Astrocyte of the hippocampus (primary cell): ENCODE measurements at places on chromosomes 5 and 9.

DNA sequence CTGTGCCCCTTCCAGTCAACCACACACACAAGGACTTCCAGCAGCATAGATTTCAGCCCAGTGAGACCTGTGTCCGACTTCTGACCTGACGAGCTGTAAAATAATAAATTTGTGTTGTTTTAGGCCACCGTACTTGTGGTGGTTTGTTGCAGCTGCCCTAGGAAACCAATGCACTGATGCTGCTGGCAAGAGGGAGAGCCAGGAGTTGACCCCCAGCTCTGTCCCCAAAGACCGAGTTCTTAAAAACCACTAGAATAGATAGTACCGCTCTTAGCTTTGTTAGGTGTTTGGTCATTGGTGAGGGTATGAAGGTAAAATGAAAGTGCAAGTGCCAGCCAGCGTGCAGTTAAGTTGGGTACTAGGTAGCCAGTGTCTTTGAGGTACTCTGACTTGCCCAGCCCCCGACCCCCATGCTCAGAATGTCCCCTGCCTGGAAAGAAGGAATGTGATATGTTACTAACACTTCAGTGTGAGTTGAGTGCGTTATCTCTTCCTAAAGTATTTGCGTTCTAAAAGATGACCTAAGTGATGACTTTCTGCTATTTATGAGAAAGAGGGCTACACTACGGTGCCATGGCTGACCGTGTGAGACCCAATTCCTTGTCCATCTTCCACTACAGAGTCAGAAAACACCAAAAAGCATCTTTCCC, 185.6 kb downstream of the AOPEP start:
- no peak for DNase-seq

GRCh38 chr9:19221326-19221725, 9.2 kb upstream of the DENND4C start:
- no peak for DNase-seq

DNA sequence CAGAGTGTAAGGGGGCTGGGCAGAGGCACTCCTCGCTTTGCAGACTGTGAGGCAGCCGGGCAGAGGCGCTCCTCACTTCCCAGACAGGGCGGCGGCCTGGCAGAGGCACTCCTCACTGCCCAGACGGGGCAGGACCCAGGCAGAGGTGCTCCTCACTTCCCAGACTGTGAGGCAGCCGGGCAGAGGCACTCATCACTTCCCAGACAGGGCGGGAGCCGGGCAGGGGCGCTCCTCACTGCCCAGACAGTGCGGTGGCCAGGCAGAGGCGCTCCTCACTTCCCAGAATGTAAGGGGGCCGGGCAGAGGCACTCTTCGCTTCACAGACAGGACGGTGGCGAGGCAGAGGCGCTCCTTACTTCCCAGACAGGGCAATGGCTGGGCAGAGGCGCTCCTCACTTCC, 442.5 kb downstream of the SPATA31D1 start:
- DNase-seq = no peak

DNA sequence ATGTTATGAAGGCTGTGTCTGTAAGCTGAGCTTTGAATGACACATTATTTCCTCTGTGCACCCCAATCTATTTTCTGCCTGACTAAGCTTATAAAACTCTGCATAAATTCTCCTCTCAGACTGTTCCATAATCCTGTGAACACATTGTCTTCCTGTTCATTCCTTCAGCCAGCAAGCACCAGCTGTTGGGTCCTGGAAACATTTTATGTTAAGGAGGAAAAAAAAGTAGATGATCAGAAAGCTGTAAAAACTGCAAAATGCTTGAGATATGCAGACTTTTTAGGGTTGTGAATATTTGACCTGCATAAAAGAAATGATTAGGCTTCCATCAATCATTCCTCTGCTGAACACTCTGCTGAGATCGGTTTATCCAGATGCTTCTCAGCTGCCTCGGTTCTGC, 1246.0 kb upstream of the DMAC1 start:
- DNase-seq = peak; percentile 2

DNA sequence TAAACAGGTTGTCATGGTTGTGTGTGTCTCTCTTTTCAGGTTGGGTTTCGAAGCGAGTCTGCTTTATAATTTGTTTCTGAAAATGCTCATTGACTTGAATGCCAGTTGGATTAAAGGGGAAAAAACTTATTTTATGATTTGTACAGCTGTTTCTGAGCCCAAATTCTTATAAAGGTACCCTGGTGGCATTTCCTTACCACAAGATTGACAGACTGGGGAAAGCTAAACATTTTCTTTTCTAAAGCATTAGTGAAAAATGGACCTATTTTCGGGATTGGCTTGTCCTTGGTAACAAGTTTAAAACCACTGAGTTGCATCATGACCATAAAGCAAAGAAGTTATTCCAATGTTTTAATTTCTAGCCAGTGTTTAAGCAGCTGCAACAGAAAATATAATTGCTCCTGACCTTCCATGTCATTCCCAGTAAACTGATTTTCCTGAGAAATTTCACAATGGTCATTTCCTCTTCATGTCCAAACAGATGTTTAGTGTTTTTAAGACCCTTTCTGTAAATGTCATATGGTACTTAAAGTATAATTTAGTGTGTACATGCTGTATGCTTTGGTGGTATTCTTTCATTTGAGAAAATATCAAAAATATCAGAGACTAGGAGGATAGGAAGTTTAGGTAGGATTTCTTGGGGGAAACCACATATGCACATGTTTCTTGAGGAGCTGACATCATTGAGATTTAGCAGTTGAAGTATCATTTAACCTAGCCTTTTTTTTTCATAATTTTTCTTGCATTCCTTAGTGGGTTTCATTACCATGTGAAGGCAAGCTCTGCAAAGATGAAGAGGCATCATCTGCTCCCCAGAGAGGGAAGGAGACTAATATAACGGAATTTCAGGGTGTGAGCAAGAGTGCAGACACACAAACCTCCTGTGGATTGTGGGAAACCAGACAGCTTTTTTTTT, 667.1 kb upstream of the RGMB start:
- DNase-seq = no peak

- DNase-seq = no peak
These were observed 3.6 kb upstream of the TMEM38B start for GRCh38 chr9:105690742-105691141.

GRCh38 chr5:172533058-172533398, 78.7 kb upstream of the SH3PXD2B start:
- DNase-seq = no peak

DNA sequence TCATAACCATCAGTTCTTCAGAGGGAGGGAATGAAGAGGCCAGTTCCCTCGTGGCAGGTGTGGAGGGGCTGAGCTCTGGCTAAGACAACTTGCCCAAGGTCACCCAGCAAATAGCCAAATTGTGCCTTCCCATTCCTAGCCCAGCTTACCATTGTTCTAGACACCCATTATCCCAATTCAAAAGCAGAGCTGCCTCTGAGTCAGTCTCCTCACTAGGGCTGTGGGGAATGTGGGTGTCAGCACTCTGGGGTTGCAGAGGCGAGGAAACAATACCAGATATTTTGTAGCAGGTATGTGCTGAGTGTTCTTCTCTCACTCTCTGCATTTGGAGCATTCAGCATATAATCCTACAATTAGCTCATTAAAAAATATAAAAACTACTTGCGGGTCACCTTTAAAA, 270.8 kb downstream of the PSAT1 start:
- DNase-seq = peak; percentile 34

DNA sequence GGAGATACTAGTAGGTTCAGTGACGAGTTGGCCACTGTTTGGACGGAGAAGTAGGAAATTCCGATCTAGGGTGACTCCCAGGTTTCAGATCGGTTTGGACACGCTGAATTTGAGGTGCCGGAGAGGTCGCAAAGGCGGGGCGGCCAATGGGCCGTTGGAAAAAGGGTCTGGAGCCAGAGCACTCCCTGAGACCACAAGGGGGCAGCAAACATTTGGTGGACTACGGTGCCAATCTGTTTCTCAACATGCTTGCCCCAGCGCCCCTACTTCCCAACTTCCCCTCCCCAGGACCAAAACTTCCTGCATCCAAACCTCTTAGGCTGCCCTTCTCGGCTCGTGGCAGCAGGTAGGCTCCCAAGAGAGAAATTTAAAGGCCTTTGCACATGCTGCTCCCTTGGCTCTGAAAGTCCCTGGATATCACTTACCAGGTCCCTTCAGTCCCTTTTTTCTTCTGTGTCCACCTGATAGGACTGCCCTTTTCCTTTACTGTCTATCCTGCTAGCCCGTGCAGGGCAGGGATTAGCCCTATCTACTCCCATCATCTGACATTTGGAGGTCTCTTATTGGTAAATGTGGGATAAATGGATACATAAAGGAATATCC, 992 bp upstream of the RPP25L start:
- peak; percentile 88 for DNase-seq

GRCh38 chr9:79764374-79764773, 192.6 kb downstream of the TLE4 start:
- DNase-seq = peak; percentile 98

DNA sequence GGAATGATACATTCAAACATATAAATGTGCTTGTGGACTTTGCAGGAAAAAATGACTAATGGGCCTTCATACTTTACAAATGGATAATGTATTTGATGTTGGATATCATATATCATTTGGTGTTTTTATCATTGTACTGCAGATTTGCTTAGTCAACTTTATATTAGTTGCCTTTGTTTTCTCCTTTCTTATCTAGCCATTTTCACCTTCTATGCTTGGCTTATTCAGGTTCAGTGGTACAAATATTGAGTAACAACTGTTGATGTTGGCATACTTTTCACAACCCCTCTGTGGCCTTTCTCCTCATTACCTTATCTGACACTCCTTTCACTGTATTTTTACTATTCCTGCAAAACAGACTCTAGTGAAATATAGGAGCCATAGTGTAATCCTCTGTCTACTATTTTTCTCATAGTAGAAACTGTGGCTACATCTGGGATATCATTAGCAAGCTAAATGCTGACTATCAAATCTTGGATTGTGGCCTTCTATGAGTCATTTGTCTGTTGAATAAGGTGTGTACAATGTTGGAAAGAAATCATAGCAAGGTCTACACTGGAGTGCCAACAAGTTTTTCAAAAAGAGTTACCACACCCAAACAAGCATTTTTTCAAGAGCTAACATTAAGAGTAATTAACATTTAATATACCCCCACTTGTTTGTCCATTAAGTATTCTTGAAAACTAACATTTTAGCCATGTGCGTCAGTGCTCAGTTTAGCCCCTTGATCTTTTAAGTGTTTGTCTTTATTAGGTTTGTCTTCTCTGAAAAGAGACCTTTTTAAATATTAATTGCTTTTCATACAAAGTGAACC, 330.1 kb downstream of the ADGRV1 start:
- DNase-seq = peak; percentile 79

GRCh38 chr5:67029481-67029880, 167.1 kb downstream of the CD180 start:
- DNase-seq = no peak

- DNase-seq = peak; percentile 20
These were observed 82.4 kb upstream of the TAS2R1 start for GRCh38 chr5:9712506-9712905.

DNA sequence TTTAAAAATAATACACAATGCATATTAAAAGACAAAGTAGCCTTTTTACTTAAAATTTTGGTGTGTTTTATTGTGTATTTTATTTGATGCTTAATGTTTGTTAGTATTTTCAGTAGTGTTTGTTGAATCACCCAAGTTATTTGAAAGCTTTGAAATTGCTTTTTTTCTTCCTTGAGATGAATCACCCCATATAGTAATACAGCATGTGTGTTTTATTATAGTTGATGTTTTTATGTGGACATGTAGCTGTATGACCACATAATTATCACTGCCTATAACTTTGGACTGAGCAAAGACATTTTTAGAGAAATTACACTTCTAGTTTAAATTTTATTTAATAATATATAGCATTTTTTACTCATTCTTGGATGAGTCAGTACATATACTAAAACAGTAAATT, 18.0 kb downstream of the FAM174A start:
- no peak for DNase-seq

DNA sequence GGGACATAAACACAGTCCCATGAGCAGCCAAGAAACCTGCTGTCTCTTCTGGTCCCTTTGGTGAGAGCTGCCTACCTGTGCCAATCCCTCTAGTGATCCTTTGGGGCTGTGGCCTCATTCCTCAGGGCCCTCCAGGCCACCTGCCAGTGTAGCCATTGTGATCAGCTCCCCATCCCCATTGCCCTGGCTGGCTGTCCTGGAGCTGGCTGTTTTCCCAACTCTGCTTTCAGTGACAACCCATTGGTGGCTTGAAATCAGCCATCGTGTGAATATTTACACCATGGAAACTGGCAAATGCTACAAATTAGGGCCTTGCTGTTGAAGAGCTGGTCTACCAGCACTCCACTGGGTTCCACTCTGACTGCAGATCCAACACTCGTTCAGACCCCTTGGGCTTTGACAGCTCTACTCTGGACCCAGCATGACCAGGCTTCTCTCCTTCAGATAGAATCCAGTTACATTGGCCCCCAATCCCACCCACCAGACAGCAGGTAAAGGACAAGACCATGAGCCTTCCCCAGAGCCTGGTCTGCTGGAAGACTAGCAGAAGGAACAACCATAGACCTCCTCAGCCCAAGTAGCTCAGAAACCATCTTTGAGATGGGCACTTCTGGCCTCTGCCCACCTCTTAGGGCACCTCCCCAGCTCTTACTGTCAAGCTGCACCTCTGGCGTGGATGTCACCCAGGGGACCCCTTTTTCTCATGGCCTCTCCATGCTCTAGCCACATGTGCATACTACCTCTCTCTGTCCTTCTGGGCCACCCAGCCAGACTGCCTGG, 69.2 kb upstream of the NEK6 start:
- DNase-seq = no peak

- peak; percentile 49 for DNase-seq
These were observed 5.3 kb downstream of the INVS start for GRCh38 chr9:100104314-100104713.

GRCh38 chr5:122367456-122367855, 55.4 kb downstream of the SNCAIP start:
- DNase-seq = peak; percentile 23
